ENCODE measurements at places on chromosomes 1 and 21.
A peak's percentile ranks its signal among the peaks of the same experiment; 100 is the strongest.

DNA sequence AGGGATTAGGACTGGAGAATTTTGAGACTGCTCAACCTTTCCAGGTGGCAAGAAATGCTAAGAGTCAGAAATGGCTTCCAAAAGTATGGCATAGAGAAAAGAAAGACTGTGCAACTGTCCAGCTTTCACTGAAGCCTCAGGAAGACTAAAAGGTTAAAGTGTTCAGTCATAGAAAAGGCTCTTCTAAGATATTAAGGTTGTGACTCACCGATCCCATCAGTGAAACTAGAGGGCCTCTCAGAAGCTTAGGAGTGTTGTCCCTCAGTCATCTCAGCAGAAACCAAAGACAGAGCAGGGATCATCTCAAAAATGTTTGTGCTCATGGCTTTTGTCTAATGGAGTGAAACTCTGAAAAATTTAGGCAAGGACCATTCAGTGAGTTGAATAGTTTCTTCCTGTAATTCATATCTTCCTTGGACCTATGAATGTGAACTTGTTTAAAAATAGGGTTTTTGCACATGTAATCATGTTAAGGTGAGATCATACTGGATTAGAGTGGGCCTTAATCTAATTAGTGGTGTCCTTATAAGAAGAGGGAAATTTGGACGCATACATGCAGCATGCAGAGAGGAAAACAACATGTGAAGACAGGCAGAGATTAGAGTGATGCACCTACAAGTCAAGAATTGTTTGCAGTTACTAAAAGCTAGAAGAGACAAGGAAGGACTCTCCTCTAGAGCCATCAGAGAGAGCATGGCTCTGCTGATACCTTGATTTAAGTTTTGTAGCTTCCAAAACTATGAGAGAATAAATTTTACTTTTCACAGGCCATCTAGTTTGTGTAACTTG lies 71.3 kb downstream of the RPE65 start:
- no peak for DNase-seq

GRCh38 chr1:218742467-218743262 lies 397.5 kb downstream of the TGFB2 start:
- DNase-seq, result no peak

DNA sequence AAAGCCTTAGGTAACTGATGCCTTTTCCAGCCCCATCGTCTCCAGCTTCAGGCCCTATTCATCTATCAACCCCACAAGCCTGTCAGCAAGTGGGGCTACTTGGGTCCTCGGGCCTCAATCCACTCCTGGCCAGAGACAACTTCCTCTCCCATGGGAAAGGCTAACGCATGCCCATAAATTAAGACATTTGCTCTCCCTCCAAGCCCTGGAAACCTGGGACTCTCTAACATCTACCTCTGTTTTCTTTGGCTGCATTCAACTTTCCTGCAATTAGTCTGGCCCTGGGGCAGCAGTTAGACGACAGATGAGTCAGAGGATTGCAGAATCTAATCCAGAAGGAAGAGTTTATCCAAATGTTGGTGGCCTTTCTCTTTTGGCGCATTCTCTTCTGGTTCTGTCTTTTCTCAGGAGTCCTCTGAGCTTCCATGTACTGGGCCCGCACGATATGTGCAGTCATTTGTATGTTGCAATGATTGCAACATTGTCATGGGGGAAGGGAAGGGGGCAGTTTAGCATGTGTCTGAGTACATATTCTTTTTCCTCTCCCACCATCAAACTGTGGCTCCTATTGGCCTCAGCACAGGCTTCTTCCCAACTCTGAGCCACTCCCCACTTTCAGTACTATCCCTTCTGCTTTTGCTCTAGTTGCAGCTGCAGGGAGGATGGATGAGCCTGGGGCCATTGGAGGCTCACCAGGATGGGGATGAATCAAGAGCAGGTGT lies 54.4 kb downstream of the NAV1 start:
- DNase-seq, result no peak

GRCh38 chr1:178371933-178372388 lies 124.8 kb downstream of the CLEC20A start:
- no peak for DNase-seq

DNA sequence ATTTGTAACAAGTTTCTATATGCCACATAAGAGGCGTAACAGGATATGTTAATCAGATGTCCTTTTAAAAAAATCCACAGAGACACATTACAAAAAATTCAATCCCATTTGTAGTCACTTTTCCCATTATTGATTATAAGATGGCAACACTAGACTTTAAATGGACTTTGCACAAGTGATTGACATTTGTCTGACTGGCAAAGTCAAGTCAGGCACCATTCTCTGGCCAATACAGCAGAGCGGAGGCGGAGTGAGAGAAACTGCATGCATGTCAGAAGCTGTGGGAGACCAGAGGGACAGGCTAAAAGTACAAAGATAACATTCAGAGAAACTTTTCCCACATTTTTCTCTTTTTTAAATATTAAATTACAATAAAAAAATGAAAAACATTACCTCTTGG lies 28.1 kb upstream of the RGS5 start:
- no peak for DNase-seq

DNA sequence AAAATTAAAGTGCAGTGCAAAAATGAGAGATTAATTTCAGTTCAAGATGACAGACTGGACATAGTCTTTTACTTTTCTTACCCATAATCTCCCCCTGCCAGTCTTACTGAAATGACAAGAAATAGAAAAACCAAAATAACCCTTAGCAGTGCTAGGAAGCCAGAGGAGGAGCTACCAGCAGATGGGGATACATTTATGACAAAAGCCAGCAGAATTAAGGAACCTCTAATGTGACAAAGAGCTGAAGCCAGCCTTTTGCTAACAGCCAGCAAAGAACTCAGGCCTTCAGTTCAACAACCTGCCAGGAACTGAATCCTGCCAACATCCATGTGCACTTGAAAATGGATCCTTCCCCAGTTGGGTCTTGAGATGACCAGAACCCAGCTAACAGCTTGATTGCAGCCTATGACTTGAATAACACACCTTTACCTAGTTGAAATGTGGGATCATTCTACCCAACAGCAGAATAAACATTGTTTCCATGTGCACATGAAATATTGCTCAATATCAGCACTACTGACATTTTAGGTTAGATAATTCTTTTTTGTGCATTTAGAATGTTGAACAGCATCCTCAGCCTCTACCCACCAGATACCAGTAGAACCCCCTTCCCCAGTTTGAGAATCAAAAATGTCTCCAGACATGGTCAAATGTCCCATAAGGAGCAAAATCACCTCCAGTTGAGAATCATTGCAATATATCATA lies 7.9 kb upstream of the TRAF5 start:
- no peak for DNase-seq

GRCh38 chr1:15988856-15989736 lies 13.2 kb upstream of the ZBTB17 start:
- no peak for DNase-seq

GRCh38 chr1:995665-996633 lies 3.9 kb downstream of the HES4 start:
- no peak for DNase-seq

GRCh38 chr1:98478121-98478520 lies 183.4 kb upstream of the SNX7 start:
- no peak for DNase-seq

GRCh38 chr1:147086129-147086528 lies 86.1 kb downstream of the PRKAB2 start:
- DNase-seq, result no peak

- DNase-seq, result no peak
Observed at GRCh38 chr1:89675677-89676076, 42.8 kb downstream of the LRRC8C start.

- DNase-seq, result no peak
Observed at GRCh38 chr21:31895077-31895835, 22.4 kb downstream of the HUNK start.

DNA sequence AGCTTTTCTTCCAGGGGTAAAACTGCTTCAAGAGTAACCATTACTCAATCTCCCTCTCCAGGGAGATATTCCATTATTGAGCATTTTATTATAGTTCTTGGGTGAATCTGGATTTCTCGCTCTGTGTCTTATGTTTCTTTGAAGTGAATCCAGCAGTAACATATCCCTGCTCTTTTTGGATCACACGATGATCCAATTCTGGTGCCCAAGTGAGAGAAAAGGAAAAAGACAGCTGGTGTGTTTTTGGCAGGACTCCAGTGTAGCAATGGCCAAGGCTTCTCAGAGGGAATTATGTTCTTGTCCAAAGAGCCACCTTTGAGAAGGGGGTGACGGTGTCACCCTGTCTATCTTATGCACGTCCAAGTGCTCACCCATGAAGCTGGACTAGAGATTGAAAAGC lies 140.3 kb upstream of the ERRFI1 start:
- DNase-seq, result no peak

- peak; percentile 58 for DNase-seq
Observed at GRCh38 chr1:214455971-214456867, 95.2 kb downstream of the PTPN14 start.

GRCh38 chr1:115475252-115475651 lies 137.2 kb upstream of the NGF start:
- DNase-seq, result no peak

DNA sequence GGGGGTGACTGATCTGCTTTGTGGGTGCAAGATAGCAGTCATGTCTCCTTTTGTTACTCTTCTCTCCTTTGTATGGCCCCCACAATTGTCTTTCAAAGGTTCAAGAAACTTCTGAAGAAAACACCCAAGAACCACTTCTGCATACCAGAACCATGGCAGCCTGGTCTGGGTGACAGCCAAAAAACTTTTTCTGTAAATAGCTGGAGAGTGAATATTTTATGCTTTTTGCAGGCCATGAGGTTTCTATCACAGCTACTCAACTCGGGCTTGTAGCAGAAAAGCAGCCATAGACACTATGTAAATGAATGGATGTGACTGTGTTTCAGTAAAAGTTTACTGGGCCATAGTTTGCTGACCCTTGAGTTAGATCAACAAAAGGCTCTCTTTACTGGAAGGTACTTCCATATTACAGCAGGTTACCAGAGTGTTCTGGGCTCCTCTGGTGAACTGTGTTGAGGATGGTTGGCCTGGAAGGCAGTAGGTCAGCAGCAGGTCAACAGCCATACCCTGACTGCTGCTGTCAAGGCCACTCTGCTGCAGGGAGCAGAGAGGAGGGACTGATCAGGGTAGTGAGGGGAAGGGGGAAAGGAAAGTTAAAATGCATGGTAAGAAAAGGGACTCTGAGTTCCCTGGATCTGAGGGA lies 116.4 kb downstream of the GDAP2 start:
- DNase-seq, result no peak

GRCh38 chr1:240524356-240525069 lies 87.4 kb downstream of the GREM2 start:
- no peak for DNase-seq

GRCh38 chr21:37631319-37632117 lies 264.9 kb downstream of the DYRK1A start:
- DNase-seq, result no peak

GRCh38 chr1:36609241-36610027 lies 126.7 kb upstream of the CSF3R start:
- peak; percentile 79 for DNase-seq

DNA sequence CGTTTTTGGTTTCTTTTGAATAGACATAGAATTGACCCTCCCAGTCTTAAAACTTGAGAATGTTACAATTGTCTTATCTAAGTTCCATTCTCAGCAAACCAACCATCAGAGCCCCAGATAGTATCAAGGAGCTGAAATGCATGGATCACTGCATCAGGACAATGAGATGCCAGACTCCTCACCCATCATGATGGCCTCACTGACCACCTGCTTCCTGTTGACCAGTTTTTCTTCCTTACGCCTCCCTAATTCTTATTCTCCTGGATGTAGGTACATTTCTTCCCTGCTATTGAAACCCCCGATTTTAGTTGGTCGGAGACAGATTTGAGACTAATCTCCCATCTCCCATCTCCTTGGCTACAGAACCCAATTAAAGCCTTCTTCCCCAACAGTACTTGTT lies 17.7 kb downstream of the MATN1 start:
- no peak for DNase-seq

GRCh38 chr1:11338284-11338924 lies 65.4 kb downstream of the UBIAD1 start:
- no peak for DNase-seq

- DNase-seq, result no peak
Observed at GRCh38 chr1:119531606-119532323, 24.8 kb downstream of the HSD3B1 start.

DNA sequence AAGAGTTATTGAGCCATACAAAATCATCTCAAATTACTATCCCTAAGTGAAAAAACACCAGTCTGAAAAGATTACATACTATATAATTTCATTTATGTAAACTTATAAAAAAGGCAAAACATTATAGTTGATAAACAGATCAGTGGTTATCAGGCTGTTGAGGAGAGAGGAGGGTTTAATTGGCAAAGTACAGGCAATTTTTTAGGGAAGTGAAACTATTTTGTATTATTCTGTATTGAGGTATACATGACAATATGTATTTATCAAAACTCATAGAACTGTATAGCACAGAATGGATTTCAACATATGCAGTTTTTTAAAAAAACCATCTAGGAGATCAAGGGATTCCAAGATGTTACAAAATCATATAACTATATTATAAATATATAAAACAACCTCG lies 403.7 kb downstream of the LTN1 start:
- DNase-seq, result no peak

DNA sequence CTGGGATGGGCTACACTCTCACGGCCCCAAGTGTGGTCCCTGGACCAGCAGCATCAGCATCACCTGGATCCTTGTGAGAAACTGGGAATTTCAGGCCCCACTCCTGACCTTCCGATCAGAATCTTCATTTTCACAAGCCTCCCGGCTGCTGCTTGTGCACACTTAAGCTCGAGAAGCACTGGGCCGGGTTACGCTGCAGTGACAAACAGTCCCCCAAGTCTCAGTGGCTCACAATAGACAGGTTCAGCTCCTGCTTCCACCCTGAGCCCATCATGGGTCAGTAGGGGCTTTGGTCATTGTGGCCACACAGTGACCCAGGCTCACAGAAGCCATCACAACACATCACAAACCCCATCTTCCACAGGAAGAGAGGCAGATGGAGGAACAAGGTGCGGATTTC lies 63.5 kb downstream of the FHAD1 start:
- DNase-seq, result no peak

DNA sequence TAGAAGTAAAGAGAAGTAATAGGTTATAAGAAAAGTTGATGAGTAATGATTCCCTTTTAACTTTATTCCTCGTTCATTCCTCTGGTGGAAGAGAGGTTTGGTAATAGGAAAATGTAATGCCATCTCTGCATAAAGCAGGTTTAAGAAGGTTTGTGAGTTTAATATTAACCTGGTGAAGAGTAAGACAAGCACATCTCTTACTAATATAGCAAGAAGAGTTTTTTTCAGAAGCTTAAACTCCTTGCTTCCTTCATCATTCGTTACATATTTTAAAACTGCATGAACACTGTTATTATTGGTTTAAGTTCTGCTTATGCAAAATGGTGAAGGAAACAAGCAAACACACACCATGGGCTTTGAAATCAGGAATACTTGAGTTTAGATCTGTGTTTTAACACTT lies 9.2 kb upstream of the PLA2G4A start:
- no peak for DNase-seq

Measured in HAP-1 (cell line).